GM12878 (cell line): ENCODE measurements at places on chromosomes 6 and 20.

GRCh38 chr6:136383268-136383937 is 93.8 kb upstream of the BCLAF1 start:
- no peaks in the 10 kb centered on the region for H3K36me3 ChIP-seq
- no peak overlapping the region for H3K4me3 ChIP-seq
- H3K27ac ChIP-seq: no peak overlapping the region
- no peaks in the 10 kb centered on the region for H3K27me3 ChIP-seq

- no peak for DNase-seq
- no peak overlapping the region for H3K4me3 ChIP-seq
- H3K36me3 ChIP-seq: no peaks in the 10 kb centered on the region
- H3K27ac ChIP-seq: no peak overlapping the region
Measured at GRCh38 chr6:142489722-142490610, 188.2 kb downstream of the ADGRG6 start.

- no peaks in the 10 kb centered on the region for H3K36me3 ChIP-seq
- H3K4me1 ChIP-seq: no peaks in the 10 kb centered on the region
- H3K27ac ChIP-seq: no peak overlapping the region
- H3K27me3 ChIP-seq: no peaks in the 10 kb centered on the region
- DNase-seq: no peak
Measured at GRCh38 chr6:140434761-140435160, 1060.3 kb upstream of the CITED2 start.

- DNase-seq: no peak
- H3K4me3 ChIP-seq: no peak overlapping the region
- no peaks in the 10 kb centered on the region for H3K4me1 ChIP-seq
- no peaks in the 10 kb centered on the region for H3K27me3 ChIP-seq
- no peaks in the 10 kb centered on the region; the same call in 1 of the 2 replicates for H3K36me3 ChIP-seq
- H3K27ac ChIP-seq: no peak overlapping the region
Measured at GRCh38 chr6:110629153-110629552, 152.7 kb upstream of the SLC22A16 start.

- H3K4me1 ChIP-seq: no peaks in the 10 kb centered on the region
- peaks cover 3% of the 10 kb centered on the region for H3K36me3 ChIP-seq
- H3K27me3 ChIP-seq: no peaks in the 10 kb centered on the region
Measured at GRCh38 chr6:169763881-169764280, 12.5 kb downstream of the ERMARD start.

DNA sequence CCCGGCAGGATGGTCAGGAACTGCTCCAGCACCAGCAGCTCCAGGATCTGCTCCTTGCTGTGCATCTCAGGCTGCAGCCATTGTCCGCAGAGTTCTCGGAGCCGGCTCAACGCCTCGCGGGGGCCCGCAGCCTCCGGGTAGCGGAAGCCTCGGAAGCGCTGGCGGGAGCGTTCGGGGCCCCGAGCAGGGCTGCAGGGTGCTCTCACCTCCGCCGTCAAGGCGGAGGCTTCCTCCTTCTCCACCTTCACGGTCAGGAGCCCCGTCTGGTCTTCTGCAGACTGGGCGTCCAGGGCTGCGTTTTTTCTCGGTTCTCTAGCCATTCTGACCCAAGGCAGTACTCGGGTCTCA is 434 bp downstream of the ZKSCAN4 start:
- H3K4me1 ChIP-seq: no peaks in the 10 kb centered on the region
- DNase-seq: no peak
- peak overlapping the region; percentile 99 for H3K4me3 ChIP-seq
- peak overlapping the region; percentile 55 for H3K27ac ChIP-seq

DNA sequence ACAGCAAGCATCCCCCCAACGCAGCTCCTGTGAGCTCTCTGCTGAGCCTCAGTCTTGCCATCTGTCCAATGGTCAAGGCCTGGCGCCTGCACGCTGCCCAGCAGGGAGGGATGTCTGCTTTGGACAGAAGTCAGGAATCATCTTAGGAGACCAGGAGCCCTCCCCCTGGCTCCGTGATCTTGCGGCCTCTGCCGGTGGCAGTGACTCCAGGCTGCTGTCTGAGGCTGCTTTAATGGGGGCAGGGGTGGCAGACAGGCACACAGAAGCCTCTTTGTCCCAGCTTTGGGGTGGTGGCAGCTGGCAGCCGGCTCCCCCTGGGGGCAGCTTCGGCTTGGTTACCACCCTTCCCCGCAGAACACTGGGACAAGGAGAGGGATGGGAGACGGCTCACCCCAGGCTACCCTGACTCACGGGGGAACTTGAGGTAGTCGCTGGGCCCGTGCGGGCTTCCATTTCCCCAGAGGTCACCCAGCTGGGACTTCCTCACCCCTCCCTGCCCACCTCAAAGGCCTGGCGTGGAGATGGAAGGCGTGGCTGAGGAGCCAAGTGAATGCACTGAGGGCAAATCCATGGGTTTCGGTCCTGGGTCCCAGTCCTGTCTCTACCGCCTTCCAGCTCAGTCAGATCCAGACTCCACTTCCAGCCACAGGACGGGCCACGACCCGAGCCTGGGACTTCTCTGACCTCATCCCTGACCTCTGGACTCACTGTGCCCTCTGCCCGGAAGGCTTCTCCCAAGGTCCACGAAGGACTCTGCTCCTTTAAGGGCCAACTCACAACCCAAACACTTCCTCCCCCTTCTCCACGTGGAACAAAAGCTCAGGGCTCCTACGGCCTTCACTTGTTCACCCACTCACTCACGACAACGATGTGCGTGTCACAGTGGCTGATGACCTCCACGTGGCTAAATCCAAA is 14.8 kb downstream of the PEDS1 start:
- no peaks in the 10 kb centered on the region for H3K27me3 ChIP-seq
- no peaks in the 10 kb centered on the region for H3K4me1 ChIP-seq
- H3K36me3 ChIP-seq: peaks cover 24% of the 10 kb centered on the region
- DNase-seq: no peak
- no peak overlapping the region for H3K27ac ChIP-seq

DNA sequence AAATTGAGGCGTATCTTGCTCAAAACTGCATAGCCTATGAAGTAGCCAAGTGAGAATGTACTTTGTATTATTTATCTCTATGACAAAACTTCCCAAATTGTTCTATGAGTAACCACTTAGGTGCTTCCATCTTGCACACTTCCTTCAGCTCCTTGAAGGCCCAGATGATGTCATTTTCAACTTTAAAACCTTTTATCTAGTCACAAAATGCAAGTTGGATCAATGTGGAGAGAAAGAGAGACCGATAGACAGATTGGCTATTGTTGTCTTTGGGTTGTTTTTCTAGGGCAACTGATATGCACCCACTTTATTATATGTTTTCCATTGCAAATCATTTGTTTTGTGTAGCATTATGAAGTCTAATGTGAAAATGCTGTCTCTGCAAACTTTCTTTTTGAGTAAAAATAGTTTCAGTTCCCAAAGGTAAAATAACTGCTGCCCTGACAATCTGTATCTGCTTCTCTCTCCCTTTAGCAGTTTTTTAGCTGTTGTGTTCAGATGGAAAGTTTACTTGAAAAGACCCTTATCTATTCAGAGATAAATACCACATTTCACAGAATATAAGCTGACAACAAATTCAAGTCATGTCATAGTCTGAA is 73.7 kb upstream of the CITED2 start:
- DNase-seq: peak; percentile 55
- H3K36me3 ChIP-seq: no peaks in the 10 kb centered on the region
- H3K4me1 ChIP-seq: peaks cover 6% of the 10 kb centered on the region; the same call in 1 of the 2 replicates
- H3K4me3 ChIP-seq: no peak overlapping the region

GRCh38 chr6:73901311-73901710 is 205.3 kb downstream of the CD109 start:
- no peak overlapping the region for H3K4me3 ChIP-seq
- no peaks in the 10 kb centered on the region for H3K36me3 ChIP-seq
- H3K27ac ChIP-seq: no peak overlapping the region
- H3K27me3 ChIP-seq: no peaks in the 10 kb centered on the region

- peaks cover 14% of the 10 kb centered on the region for H3K36me3 ChIP-seq
- no peaks in the 10 kb centered on the region for H3K27me3 ChIP-seq
- DNase-seq: no peak
- no peaks in the 10 kb centered on the region for H3K4me1 ChIP-seq
- H3K27ac ChIP-seq: no peak overlapping the region; the same call in 1 of the 2 replicates
Measured at GRCh38 chr6:29941016-29941415, 1.3 kb upstream of the HLA-A start.

GRCh38 chr6:102848210-102848609 is 1454.7 kb downstream of the GRIK2 start:
- no peaks in the 10 kb centered on the region for H3K27me3 ChIP-seq
- H3K4me1 ChIP-seq: no peaks in the 10 kb centered on the region
- H3K4me3 ChIP-seq: no peak overlapping the region
- DNase-seq: no peak
- H3K27ac ChIP-seq: no peak overlapping the region

GRCh38 chr6:142945446-142946180 is 637 bp upstream of the HIVEP2 start:
- H3K4me1 ChIP-seq: peaks cover 9% of the 10 kb centered on the region; the same call in 1 of the 2 replicates
- H3K27ac ChIP-seq: peak overlapping the region; percentile 98
- no peak for DNase-seq
- no peaks in the 10 kb centered on the region for H3K36me3 ChIP-seq
- H3K4me3 ChIP-seq: peak overlapping the region; percentile 94
- no peaks in the 10 kb centered on the region for H3K27me3 ChIP-seq

DNA sequence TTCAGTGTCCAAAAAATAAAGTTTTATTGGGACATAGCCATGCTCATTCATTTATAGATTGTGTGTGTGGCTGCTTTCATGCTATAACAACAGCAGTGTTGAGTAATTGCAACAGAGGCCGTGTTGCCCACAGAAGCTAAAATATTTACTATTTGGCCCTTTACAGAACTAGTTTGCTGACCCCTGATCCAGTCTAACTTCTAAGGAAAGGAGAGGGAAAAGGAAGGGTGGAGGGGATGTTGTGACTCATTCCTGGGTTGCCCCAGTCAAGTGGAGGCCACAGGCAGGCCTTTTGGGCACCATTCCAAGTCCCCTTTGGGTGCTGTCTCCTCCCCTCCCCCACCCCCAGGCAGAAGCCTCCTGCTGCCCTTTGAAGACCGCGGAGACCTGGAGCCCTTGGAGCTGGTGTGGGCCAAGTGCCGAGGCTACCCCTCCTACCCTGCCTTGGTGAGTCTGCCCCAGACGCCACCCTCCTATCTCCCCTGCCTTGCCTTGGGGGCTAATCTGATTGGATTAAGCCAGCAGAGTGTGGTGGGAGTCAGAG is 28.4 kb downstream of the BRPF3 start:
- H3K36me3 ChIP-seq: peaks cover 22% of the 10 kb centered on the region; the same call in 1 of the 2 replicates
- H3K4me1 ChIP-seq: no peaks in the 10 kb centered on the region
- no peak for DNase-seq
- H3K27ac ChIP-seq: no peak overlapping the region
- H3K27me3 ChIP-seq: no peaks in the 10 kb centered on the region
- H3K4me3 ChIP-seq: no peak overlapping the region

- DNase-seq: no peak
- H3K4me3 ChIP-seq: no peak overlapping the region
- no peaks in the 10 kb centered on the region for H3K36me3 ChIP-seq
- H3K27ac ChIP-seq: no peak overlapping the region
- H3K27me3 ChIP-seq: no peaks in the 10 kb centered on the region; the same call in 1 of the 2 replicates
- no peaks in the 10 kb centered on the region for H3K4me1 ChIP-seq
Measured at GRCh38 chr6:74073999-74074398, 378.0 kb downstream of the CD109 start.
